Stimulated activated naive CD4-positive, alpha-beta T cell treated with Interleukin-2 at 50 U/mL for 16 hours (primary cell): ENCODE measurements at places on chromosomes 2 and 18.

DNA sequence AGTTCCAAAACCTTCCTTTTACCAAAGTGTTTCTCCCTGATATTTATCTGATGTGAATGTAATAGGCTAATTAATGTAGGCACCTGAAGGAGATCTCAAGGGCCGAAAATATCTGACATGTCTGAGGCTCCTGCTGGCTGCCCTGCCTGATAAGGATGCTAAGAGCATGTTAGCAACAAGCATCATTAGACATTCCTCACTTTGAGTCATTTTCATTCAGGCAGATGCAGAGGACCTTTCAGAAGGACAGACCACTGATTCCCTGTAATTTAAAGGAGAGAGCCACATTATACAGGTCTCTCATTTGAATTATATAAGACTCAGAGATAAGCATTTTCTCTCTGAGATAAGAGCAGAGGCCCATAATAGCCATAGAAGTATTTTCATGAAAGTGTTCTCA, 222.4 kb upstream of the NCKAP5 start:
- no peak for DNase-seq

DNA sequence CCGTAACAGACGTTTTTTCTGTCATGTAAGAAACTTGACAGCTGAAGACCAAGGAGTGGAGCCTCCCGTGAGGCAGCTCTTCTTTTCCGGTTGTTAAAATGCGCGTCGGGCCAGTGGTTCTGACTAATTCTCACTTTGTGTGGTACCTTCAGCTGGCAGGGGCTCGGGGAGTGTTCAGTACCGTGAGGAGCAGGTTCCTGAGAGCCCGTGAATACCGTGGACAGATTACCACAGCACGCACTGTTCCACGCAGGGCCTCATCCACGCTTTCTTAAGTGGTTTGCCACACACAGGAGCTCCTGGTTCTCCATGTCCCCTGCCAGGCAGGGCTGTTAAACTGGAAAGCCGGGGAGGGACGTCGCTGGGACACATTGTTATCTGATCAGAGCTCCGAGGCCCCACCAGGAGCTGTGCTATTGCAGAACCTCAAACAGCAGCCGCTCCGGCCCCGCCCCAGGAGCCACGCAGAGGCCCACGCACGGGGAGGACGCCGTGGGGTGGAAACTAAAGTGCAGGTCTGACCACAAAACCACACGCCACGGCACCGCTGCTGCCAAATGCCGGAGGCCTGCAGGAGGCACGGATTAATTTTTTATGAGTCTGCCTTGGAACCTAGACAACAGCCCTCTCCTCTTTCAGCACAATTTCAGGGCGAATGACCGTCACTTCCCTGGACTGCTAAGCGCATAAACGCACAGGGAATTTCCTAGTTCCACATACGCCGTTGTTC, 43.3 kb downstream of the NFATC1 start:
- DNase-seq, result peak; percentile 14

- no peak for DNase-seq
Observed at GRCh38 chr18:45666520-45666919, 51.2 kb downstream of the SLC14A2 start.

GRCh38 chr2:176079831-176080539, 3.8 kb downstream of the EVX2 start:
- DNase-seq, result no peak

DNA sequence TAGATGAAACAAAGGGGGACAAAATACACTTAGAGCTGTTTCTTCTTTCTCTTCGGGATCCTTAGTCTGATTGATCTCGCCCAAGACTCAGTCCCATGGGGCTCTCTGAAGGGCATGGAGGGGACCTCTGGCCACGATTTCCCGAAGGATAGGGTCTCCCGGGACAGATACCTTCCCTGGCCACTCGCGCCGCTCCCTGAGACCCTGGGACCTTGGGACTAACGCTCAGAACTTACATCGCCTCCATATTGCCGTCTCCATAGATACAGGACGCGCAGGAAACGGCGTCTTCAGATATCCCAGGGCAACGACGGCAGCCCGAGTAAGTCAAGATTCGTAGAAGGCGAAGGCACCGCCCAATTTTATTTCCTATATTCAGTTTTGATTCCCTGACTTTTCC, at the start of gene CFAP65:
Gene CFAP65, minus strand, starts transcription at position 265 of the 400 bp plus-strand sequence. CDS start 2,468 bp downstream, outside the sequence.
- no peak for DNase-seq

DNA sequence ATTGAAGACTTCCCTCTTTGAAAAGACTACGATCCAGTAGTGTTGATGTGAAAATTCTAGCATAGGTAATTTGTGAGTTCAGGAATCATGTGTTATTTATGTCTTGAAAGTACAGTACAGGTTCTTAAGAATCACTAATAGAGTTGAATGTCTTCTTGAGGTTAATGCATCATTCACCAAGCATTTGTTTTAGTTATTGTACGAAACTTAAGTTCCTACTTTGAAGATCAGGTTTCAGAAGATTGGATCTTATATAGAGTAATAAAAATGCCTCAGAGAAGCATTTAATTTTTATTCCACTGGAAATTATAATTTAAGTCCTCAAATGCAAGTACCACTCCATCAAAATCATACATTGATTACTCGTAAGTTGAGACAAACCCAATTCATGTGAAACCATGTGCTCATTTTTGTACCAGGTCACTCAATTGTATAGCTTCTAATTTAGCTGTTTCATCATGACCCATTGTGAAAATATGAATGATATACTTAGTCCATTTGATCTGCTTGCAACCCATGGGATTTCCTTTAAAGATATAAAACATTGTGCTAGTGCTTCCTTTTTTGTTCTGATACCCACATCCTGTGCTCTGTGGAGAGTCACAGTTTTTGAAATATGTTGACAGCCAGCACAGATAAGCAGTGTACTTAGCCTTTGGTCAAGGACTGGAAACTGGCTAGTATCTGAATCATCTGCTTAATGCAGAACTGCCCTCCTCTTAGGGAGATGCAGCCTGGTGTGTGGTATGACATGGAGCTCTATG, 22.5 kb upstream of the RAB27B start:
- no peak for DNase-seq
